Activated naive CD8-positive, alpha-beta T cell treated with anti-CD3 and anti-CD28 coated beads, Interleukin-2, amount 10 ng/mL, durations not matched to agents 7 days and 5 days (primary cell): ENCODE measurements at places on chromosomes 2 and 18.

- no peak for DNase-seq
Observed at GRCh38 chr18:55407774-55408535, 180.0 kb downstream of the TCF4 start.

- no peak for DNase-seq
Observed at GRCh38 chr18:25229920-25230319, 122.0 kb downstream of the ZNF521 start.

DNA sequence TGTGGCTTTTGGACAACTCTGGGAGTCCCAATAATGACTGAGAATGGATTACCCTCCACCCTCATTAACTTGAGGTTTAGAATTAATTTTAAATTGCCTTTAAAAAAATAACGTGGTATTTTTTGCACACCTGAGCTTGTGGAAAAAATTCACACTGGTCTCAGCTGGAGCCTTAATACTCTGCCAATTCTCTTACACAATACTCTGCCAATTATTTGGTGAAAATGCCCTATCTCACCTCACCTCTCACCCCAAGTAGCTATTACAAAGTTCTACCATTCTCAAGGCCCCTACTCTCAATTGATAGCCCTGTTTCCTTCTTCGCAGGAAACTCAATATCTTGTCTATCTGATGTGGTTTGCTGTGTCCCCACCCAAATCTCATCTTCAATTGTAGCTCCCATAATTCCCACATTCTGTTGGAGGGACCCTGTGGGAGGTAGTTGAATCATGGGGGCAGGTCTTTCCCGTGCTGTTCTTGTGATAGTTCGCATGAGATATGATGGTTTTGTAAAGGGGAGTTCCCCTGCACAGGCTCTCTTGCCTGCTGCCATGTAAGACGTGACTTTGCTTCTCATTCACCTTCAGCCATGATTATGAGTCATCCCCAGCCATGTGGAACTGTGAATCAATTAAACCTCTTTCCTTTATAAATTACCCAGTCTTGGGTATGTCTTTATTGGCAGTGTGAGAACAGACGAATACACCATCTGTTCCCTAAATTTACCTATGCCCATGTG is 27.4 kb upstream of the C2orf69 start:
- no peak for DNase-seq

- no peak for DNase-seq
Observed at GRCh38 chr2:128280901-128281321, 37.8 kb downstream of the HS6ST1 start.

DNA sequence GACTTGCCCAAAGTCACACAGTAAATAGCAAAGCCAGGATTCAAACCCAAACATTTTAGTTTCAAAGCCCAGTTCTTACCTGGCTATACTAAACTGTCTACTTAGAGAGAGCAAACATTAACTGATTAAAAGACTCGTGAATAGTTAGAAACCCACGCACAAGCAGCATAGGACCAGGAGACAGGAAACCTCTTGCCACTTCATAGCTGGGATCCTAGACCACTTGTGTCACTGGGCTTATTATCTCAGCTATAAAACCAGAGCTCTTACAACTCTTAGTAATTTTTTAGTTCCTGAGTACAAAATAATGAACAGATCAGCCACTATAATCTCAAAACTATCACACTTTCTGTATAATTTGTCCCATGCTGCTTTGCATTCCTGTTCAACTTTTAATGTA is 2.4 kb upstream of the AAK1 start:
- no peak for DNase-seq

DNA sequence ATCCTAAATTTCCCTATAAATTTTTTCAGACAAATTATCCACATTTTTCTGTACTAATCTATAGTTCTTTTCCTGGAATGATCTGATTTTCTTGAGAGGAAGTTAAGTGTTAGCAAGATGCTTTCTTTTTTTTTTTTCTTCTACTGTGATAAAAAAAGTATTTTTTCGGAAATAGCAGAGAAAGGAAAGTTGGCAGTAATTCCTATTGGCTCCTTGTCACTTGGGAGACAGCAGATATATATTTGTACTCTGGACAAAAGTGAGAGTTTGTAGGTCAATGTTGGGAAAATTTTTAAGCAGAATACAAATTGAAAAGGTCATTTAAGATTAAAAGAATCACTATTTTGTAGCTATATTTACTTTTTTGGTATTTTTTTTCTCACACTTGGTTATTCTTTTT is 635.7 kb upstream of the NRXN1 start:
- no peak for DNase-seq

DNA sequence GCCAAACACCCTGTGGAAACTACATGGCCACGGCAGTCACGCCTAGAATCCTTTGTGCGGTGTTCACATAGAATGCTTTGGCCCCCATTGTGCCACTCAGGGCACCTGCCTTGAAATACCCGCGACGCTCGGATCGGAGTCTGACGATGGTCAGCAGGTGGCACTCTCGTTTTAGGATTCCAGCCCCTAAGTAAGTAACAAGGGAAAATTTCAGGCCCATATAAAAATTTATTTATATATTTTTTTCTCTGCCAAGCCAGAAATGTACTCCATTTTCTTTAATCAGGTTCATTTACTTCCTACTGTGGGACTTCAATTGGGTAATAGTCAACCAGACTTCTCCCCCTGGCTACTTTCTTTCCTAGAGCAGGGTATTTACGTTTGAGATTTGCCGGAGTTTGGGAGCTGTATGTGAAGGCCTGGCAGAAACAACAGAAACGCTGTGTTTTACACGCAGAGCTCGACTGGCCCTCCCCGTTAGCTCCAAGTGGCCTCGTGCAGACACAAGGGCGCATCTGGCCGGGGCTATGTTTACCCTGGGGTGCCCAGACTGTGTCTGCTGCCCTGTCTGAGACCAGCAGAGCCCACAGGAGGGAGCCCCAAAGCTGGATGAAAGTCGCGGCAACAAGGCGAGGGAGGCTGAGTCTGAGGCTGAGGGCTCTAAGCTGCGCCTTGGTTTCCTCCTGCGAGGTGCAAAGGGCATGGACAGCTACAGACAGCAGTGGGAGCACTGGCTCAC is 41.6 kb downstream of the LRRC30 start:
- no peak for DNase-seq

DNA sequence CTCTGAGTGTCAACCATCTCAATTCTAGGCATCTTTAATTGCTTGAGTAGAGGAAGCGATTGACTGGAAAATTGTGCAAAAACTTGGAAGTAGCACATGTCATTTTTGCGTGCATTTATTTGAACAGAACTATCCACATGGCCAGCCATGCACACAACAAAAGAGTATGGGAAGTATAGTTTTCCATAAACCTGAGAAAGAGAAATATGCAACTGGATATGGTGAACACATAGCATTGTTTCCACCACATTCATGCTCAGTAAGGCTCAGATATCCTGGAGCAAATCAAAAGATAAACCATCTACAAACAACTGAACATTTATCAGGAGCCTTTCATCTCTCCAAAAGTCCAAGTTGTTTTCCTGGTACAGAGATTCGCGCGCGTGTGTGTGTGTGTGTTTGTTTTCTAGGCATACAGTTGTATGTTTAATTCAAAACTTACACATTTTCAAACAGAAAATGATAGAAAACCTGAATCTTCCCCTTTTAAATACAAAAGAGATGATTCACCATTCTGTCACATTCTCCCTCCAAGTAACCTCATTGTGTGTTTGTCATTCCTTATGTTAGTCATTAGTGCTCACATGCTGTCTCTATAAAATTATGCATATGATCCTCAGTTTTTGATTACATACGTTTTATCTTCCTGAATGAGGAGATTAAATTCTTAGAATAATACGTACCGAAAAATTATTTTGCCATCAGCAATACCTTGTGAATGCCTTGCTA is 780.4 kb upstream of the NRXN1 start:
- no peak for DNase-seq

- peak; percentile 30 for DNase-seq
Observed at GRCh38 chr18:61635901-61636528, 256.8 kb downstream of the RNF152 start.

- no peak for DNase-seq
Observed at GRCh38 chr18:7859122-7859521, 292.0 kb downstream of the PTPRM start.

DNA sequence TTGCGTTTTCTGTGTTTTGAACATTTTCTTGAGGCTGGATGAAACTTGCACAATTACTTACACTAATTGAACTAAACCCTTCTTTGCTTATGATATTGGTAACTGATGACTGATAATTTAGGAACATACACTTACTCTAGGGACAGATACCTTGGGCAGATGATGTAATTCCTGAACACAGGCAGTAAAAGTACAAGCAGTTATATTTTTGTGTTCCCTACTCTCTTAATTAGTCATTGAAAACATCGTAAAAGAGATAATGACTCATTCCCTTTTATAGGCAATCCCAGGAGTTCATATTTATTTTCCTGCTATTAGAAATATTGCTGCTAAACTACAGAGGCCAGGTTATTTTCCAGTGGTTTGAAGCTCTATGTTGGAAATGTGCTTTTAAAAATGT is 46.4 kb downstream of the CCDC85A start:
- no peak for DNase-seq

DNA sequence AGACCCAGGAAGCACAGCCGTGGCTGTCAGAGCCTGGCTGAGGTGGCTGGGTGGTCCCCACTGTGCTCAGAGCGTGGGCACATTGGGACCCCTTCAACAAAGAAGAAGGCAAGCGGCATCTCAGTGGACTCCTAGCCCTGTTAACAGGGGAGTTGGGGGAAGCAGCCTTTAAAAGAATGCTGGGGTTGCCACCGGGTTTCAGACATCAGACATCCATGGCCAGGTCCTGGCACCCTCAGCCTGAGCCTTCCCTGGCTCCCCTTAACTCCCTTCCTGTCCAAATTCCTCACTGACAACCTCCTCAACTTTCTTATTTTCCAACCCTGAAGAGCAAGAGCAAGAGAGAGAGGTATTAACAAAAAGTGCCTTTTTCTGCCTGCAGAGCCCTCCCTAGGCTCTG is 24.8 kb upstream of the GNAL start:
- DNase-seq, result no peak

DNA sequence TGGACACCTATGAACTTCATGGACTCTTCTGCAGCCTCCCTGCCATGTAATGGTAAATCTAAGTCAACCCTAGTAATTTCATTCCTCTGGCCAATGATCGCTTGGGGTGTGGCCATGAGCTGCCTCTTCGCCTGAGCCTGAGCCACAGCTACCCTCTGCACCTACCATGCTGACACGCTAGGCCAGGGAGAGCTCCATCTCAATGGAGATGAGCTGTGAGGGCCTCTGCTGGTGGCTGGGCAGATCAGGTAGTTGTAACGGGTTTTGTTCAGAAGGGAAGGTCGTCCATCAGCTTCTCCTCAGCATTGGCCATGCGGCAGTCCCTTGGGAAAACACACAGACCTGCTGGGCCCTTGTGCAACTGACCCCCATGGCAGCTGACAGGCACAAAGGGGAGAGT is 24.4 kb downstream of the MPHOSPH10 start:
- DNase-seq, result no peak

- no peak for DNase-seq
Observed at GRCh38 chr2:19748711-19749506, 152.9 kb downstream of the TTC32 start.

DNA sequence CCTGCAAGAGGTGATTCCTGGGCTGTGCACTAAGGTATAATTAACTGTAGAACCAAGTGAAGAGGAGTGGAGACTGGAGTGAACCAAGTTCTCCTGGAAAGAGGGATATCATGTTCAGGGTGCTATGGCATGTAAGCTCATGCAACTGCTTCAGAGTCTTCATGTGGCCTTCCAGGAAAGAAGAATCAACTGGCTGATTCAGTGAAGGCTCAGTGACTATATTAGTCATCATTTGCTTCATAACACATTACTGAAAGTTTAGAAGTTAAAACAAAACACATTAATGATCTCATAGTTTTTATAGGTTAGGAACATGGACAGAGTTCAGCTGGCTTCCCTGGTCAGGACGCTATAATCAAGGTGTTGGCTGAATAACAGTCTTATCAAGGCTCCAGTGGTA is 1200.8 kb upstream of the GYPC start:
- no peak for DNase-seq

- DNase-seq, result no peak
Observed at GRCh38 chr2:240304746-240305161, 130.7 kb upstream of the GPC1 start.

DNA sequence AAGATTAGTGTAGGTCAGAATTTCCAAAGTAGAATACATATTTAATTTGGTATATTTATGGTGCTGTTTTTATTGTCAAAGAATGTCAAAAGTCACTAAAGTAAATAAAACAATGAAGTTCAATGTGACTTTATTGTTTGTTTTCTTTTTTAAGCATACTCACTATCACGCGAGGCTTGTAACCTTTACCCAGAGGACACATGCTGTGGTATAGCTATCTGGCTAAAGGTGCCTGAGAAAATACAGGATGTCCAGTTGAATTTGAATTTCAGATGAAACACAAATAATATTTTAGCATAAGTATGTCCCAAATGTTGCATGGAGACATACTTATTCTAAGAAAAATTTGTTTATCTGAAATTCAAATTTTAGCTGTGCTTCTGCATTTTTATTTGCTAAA is 103.3 kb upstream of the KLF7 start:
- DNase-seq, result no peak

- DNase-seq, result no peak
Observed at GRCh38 chr2:108388045-108388444, 10.3 kb downstream of the SULT1C4 start.

- DNase-seq, result no peak
Observed at GRCh38 chr18:61651145-61651879, 241.5 kb downstream of the RNF152 start.

GRCh38 chr2:11373096-11373495 is 28.7 kb upstream of the ROCK2 start:
- DNase-seq, result no peak

- DNase-seq, result no peak
Observed at GRCh38 chr18:8356001-8356400, 253.2 kb upstream of the RAB12 start.

DNA sequence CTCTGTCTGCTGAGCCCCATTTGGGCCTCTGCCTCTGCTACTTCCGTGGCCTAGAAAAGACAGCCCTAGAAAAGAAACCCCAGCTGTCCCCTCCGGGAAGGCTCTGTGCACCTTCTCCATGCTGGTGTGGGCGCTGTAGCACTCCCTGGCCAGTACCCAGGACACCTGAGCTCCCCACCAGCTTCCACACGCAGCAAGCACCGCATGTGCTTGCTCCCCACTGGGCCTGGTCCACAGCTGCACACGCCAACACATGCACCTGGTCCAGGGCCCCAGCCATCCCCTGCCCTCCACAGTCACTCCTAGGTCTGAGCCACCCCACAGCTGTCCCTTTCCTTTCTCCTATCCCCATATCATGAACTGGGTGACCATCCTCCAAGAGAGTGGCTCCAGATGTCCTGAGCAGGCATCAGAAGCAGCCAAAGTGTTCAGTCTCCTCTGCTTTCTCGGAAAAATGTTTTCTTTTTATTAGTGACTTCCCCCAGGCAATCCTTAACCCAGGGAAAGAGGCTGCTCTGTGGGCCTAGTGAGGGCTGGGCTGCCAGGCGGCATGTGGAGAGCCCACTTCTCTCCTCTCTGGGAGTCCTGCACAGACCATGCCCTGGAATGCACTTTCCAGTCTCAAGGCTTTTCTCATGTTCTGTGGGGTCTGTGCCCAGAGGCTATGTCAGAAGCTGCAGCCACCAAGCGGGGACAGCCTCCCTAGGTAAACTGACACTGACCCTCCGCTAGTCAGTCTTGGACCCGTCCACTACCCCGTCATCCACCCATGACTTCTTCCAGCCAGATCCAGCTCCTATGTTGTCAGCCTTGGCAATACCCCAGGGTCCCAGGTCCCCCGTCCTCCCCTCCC is 133.7 kb downstream of the KLHL29 start:
- no peak for DNase-seq
